ENCODE measurements at places on chromosomes 16 and 17. TPM values are rescaled to one million over a fixed set of nuclear protein-coding genes. Genes with fewer than 3 reads are reported as not detected.
A peak's percentile ranks its signal among the peaks of the same experiment; 100 is the strongest.

GGT6 gene
- total RNA-seq = 0.10 TPM

SLC4A1 gene
- total RNA-seq = 0.22 TPM

DNA sequence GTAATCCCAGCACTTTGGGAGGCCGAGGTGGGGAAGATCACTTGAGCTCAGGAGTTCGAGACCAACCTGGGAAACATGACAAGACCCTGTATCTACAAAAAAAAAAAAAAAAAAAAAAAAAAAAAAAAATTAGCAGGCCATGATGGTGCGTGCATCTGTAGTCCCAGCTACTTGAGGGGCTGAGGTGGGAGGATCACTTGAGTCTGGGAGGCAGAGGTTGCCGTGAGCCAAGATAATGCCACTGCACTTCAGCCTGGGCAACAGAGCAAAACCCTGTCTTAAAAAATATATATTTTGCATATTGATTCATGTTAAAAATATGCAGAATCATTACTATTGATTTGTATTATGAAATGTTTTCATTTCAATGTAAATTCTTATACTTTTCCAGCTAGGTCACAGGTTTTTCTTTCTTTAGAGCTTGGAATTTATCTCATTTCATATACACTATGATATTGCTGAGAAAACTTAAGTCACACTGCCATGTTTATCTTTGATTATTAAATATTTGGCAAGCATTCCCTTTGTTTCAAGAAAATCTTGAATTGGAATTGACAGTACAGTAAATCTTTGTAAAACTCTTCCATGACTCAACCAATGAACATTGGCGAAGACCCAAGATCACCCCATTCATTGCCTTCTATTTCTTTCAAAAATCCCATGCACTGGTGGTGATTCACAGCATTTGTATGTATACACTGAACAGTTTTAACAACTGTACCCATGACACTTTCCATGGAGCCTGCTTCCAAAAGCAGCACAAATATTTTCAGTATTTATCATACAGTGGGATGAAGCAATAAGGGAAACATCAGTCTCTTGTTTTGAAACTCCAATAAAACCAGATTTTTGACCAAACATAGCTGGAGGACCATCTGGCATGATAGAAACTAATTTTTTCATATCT, 83.5 kb upstream of the TNRC6A start:
- DNase-seq = peak; percentile 91

DNA sequence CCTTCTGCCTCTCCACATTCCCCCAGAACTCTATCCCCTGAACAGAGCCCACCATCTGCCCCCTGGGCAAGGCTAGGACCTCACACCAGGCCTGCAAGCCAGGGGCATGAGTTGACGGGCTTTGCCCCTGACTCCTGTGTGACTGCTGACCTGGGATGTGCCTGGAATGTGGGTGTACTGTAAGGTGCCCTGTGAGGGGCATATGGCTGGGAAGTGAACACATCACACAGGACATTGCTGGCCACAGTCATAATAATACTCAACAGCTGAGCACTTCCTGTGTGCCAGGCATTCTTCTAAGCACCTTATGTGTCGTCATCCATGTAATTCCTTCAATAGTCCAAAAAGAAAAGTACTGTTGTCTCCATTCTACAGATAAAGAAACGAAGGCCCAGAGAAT, 13.3 kb downstream of the CES4A start:
- no peak for DNase-seq

GRCh38 chr17:76845541-76846017, 22.6 kb upstream of the MGAT5B start:
- DNase-seq = no peak

DNA sequence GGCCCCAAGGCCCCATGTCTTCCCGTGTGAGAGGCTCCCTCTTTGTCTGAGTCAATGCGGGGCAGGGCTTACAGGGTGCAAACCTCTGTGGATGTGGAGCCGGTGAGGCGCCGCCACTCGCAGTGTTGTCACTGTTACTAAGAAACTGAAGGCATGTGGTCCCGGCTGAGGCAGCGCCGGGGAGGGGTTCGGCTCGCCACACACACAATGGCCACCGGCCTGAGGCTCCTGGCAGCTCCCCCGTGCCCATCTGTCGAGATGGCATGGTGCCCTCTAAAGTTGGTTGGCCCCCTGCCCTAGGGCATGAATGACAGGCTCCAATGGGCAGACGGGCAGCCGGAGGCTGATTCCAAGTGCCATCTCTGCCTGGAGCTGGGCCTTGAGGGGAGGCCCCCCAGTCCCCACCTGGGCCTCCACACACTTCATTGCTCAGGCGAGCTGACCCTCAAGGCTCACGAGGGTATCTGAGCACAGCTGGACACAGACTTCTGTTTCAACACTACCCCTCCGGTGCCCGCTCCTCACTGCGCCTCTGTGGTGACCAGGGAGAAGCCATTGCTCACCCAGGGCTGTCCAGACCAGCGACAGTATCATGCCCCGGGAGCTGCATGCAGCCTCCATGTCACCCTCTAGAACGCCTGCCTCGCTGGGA, 137.2 kb downstream of the C16orf78 start:
- DNase-seq = no peak

DNA sequence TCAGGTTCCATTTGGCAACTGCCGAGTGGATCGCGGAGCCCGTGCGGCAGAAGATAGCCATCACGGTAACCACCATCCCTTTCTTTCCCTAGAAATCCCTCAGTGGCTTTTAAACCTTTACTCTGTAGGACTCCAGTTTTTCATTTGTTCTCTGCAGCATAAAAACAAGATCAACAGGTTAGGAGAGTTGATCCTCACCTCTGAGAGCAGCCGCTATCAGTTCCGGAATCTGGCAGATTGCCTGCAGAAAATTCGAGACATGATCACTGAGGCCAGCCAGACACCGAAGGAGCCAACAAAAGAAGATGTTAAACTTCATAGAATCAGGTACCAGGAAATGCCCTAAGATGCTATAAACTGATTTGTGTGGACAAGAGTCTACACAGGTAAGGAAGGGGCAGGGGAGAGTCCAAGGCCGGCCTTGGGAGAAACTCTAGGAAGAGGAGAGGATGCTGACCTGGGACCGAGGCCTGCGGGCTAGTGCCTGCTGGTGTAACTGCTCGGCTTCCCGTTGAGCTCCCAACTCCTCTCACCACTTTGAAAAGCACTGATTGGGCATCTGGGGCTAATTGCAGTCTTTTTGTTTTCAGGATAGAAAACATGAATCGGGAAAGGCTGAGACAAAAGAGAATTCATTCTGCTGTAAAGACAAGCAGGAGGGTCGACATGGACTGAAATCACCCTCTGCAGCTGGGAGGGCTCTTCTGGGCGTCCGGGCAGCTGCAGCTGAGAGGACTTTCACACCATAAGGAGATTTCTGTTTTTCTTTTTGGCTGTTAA, 8.1 kb downstream of the MRPL58 start:
- no peak for DNase-seq

GRCh38 chr16:525123-525519, 2.4 kb upstream of the CAPN15 start:
- DNase-seq = no peak

DNA sequence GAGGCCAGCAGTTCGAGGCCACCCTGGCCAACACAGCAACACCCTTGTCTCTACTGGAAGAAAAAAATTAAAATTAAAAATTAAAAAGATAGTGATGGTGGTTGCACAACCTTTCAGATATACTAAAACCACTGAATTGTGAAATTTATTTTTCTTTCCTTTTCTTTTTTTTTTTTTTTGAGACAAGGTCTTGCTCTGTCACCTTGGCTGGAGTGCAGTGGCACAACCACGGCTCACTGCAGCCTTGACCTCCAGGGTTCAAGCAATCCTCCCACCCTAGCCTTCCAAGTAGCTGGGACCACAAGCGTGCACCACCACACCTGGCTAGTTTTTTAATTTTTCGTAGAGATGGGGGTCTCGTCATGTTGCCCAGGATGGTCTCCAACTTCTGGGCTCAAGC, 254.4 kb downstream of the SLC39A11 start:
- DNase-seq = no peak

GRCh38 chr17:30376621-30377452, 1.9 kb upstream of the CPD start:
- no peak for DNase-seq

DNA sequence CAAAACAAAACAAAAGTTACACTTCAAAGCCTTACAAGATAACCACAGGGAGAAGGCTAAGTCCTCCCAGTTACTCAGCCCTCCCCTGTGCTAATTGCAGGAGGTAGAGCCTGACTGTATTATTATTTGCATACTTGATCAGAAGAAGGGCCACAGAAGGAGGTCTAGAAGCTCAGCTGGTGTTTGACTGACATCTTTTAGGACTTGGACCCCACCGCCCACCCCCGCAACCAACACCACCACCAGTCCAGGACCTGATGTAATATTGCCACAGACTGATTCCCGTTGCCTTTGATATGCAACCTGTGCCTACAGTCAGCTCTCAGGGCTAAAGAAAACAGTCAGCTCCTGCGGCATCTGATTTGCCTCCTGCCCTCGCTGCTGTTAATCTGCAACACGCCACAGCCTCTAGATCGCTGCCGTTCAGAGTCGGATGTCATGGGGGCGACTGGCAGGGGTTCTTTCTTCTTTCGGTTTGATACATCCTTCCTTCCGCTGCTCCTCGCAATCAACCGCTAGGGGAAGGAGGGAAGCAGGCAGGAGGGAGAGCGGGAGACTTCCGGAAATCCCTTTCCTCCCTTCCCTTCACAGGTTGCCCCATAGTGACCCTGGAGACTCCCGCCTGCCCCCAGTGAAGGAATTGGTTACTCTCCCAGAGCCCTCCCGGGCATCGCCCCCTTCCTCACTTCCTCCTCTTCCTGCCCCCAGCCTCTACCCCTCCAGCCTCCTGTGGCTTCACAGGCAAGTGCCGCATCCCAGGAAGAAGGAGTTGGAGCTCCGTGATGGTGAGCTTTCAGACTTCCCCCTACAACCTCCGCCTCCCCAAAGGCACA, 90.5 kb upstream of the SOX9 start:
- DNase-seq = no peak

DNA sequence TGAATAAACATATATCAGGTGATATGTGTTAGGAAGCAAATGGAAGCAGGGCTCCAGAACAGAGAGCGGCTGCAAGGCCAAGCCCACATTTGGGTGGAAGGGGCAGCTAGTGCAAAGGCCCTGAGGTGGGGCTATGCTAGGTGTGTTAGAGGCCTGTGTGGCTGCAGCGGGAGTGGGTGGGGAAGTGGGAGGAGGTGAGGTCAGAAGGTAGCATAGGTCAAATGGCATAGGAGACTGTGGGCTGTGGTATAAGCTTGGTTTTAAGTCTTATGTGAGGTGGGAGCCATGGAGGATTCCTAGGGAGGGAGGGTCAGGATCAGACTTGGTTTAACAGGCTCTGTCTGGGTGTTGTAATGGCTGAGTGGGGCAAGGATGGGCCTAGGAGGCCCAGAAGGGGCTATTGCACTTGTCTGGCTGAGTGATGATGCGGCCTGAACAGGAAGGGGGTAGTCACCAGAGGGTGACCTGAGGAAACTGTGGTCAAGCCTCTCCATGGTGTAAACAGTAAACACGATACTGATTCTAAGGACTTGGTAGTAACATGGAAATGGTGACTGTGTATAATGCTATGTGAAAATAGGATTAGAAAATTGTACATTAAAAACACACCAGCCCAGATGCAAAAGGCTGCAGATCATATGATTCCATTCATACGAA, 31.1 kb downstream of the RAI1 start:
- no peak for DNase-seq

GRCh38 chr17:48131216-48131824, 23.8 kb downstream of the SNX11 start:
- peak; percentile 80 for DNase-seq

DNA sequence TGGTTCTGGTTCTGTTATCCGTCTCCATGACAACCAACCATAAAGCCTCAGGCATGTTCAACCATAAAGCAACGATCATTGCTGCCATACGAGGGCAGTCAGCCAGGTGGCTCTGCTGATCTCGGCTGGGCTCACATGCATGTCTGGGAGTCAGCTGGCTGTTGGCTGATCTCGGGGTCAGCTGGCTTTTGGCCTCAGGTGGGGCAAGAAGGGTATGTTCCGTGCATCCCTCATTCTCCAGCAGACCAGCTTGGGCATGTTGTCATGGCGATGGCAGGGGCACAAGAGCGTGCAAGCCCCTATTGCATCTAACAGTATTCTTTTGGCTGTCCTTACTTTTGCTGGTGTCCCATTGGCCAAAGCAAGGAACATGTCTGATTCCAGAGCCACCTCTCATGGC, 86.2 kb downstream of the ABCC6 start:
- no peak for DNase-seq

OR2C1 gene
- not detected for total RNA-seq
